ENCODE measurements at places on chromosomes 7 and 10. TPM values are rescaled to one million over a fixed set of nuclear protein-coding genes. Genes with fewer than 3 reads are reported as not detected.

The GIMAP8 gene
- 12.0 TPM for total RNA-seq

The AKR1D1 gene
- not detected for total RNA-seq

The NPFFR1 gene
- total RNA-seq = under 0.01 TPM

The UTF1 gene
- not detected for total RNA-seq

Data from adrenal gland (tissue), 19 donors.